Hindlimb muscle (tissue), 1 donor: ENCODE measurements at places on chromosomes 4 and X.

GRCh38 chr4:156280686-156281085, 327.0 kb upstream of the CTSO start:
- peak; percentile 29 for DNase-seq

DNA sequence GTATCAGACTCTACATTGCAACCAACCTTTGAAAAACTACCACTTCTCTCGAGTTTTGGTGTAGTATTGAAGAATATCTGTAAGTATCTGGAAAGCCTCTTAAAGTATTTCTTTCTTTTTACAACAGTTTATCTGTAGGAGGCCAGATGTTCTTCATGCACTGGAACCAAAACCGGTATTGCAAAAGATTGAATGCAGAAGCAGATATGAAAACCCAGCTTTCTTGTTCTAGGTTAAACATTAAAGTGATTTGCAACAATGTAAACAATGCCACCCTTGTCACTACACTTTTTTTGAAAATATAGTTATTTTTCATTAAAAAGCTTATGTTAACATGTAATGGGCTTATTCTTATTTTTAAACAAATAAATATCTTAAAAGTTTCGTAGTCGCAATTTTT, 27.2 kb downstream of the PLS3 start:
- DNase-seq, result no peak

- no peak for DNase-seq
These were observed 54.6 kb downstream of the CPZ start for GRCh38 chr4:8647094-8647570.

DNA sequence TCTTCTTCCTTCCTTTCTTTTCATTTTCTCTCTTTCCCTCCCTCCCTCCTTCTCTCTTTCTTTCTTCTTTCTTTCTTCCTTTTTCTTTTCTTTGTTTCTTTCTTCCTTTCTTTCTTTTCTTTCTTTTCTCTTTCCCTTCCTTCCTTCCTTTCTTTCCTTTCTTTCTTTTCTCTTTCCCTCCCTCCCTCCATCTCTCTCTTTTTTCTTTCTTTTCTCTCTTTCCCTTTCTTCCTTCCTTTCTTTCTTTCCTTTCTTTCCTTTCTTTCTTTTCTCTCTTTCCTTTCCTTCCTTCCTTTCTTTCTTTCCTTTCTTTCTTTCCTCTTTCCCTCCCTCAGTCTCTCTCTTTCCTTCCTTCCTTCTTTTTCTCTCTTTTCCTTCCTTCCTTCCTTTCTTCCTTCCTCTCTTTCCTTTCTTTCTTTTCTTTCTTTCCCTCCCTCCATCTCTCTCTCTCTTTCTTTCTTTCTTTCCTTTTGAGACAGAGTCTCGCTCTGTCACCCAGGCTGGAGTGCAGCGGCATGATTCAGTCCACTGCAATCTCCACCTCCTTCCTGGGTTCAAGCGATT, 44.4 kb downstream of the CRLF2 start:
- no peak for DNase-seq

- DNase-seq, result no peak
These were observed 188.8 kb upstream of the VEGFC start for GRCh38 chr4:176981551-176981950.

- DNase-seq, result no peak
These were observed 51.6 kb downstream of the NFKB1 start for GRCh38 chr4:102552781-102553180.

- no peak for DNase-seq
These were observed 78.0 kb downstream of the PHOX2B start for GRCh38 chr4:41670530-41670929.

DNA sequence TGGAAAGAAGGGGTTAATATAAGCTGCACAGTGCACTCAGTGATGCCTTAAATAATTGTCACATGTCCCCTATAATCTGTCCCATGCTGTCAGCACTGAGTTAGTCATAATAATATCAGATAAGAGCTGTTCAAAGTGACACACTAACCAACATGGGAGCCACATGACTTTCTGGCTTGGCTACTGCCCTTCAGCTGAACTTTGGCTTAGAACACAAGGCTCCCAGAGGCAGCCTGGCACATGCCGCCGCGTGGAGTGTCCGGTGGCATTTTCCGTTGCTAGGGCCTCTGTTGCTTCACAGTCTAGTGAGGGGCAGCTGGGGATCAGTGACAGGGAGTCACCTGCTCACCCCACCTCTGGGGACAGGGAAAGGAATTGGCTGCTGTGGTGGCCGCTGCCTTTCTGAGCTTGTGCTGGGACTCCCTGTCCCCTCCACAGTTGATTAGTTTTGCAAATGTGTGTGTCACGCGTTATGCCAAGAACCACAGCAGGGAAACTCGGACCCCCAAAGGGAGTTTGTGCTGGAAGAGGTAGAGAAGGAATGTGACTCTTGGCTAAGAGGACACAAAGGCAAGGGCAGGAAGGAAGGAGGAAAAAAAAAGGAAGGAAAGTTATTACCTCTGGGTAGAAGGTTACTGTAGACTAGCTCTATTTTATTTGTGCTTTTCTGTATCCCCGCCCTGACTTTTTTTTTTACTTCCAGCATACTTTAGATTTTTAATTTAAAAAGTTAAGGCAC, 41.1 kb upstream of the PPARGC1A start:
- DNase-seq, result peak; percentile 43

- DNase-seq, result no peak
These were observed 143.7 kb downstream of the NEXMIF start for GRCh38 chrX:74781507-74782034.

DNA sequence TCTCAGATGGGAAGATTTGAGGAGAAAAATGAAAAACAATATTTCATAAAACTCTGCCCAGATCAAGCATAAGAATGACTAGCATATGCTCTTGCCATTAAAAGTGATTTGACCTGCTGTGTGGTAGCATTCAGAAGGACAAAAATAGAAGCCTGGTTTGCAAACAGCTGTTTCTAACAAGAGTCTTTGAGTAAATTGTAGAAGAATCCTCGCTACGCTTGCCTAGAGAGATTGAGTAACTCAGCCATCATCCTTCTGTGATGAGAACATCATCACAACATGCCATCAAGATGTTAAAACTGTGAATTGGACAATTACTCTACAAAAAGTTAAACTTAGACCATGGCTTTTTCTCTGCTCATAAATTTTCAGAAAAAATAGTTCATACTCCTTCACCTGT, 168.9 kb upstream of the PUDP start:
- no peak for DNase-seq

DNA sequence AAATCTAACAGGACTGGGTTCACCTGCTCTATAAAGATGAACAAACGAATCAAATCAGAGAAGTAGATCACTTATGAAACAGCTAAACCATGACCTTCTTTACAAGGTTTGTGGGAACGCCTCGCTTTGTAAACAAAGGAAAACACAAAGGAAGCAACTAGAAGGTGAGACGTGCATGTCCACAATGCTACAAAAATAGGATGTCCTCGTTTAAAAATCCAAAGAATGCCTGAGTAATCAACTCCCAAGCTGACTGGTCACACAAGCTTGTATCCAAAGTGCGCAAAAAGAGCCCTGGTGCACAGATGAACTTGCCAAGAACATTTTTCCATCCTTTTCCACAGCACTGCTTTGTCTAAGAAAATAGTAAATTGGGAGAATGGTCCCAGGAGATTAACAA, 6.3 kb upstream of the SH3KBP1 start:
- DNase-seq, result no peak

DNA sequence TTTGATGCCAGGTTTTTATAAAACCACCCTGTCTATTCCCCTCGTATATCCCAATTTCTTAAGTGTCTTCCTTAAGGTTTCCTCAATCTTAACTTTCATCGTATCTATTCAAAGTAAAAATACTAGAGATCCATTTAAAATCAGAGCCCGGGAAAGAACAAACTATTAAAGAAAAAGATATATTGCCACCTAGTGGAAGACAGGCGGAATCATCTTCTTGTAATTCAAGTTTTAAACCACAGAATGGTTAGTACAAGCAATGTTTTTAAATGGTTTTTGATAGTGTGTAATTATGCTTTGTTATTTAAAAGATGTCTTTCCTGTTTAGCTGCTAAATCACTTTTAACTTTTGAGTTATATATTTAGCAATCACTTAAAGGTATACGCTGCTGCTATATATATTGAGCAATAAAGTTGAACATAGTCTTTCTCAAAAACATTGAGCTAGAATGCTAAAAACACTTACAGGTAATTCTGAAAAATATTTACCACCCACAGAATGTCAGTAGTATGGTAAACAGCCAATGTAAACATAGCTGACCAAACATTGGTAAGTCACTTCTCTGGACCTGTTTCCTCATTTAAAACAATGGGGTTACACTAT, 18.2 kb downstream of the PRDM8 start:
- DNase-seq, result no peak

GRCh38 chrX:7953446-7953845, 26.2 kb upstream of the PNPLA4 start:
- DNase-seq, result no peak

DNA sequence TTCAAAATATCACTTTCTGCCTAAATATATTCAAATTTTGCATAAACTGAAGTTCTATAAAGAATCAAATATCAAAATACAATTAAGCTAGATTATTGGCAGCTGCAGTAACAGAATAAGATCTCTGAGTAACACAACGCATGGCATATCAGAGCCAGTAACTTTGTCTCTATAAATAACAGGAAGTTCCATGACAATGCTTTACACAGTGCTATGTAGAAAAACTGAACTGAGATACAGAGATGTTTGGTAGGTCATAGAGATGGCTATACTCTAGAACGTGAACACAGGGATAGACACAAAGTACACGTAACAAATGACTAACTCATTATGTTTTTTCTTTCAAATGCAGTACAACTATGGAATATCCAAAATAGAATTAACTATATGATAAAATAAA, 18.2 kb downstream of the UBE2D3 start:
- no peak for DNase-seq

DNA sequence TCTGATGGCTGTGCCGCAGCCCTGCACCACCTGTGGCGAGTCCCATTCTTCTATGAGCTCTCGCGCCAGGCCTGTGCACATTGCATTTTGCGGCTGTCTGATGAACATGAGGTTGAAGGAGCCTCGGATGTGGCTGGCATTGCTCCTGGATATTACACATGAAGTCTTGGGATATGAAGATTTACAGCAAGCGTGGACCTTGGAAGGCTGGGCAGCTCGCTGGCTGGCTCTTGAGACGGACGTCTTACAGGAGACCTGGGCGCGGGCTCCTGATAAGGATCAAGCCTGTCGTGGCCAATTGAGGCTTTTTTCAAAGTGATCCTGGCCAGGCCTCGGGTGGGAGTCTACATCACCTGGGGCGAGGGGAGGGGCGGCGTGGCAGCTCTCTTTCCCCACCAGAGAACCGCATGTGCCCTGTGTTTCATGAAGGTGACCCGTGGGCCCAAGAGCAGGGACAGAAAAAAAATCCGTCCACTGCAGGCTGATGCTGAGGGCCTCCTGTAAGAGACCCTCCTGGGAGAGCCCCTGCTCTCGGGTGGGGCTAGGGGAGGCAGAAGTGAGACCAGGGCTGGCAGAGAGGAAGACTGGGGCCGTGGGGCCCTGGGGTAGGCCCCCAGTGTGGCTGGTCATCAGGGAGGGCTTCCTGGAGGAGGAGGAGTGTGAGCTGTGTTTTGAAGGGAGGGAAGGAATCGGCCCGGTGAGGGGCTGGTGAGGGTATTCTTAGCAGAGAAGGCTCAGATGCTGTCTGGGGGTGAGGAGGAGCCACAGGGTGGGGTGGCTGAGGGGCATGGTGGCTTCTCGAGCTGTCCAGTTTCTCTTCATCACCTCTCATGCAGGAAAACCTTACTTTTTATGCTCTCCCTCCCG, 23.6 kb downstream of the CPZ start:
- no peak for DNase-seq

- DNase-seq, result no peak
These were observed 736 bp downstream of the IDS start for GRCh38 chrX:149504226-149504914.

- no peak for DNase-seq
These were observed 65.8 kb downstream of the GPR101 start for GRCh38 chrX:136967966-136968365.

DNA sequence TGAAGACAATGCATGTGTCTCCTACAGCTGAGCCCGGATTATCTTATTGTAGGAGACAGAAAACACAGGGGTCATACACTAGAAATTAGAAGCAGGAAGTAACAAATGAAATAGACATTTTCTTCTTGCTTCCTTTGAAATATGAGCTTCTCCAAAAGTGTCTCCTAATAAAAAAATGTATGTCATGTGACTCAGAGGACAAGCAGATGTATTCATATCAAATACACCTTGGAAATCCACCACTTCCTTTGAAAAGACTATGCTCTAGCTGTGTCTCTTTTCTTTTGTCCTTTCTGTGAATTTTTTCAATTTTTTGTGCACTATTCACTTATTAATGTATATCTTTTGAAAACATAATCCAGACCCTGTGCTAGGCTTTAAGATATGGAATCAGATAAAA, 1906.2 kb downstream of the C4orf33 start:
- no peak for DNase-seq

GRCh38 chr4:24470666-24471485, 113.5 kb downstream of the DHX15 start:
- DNase-seq, result peak; percentile 59

DNA sequence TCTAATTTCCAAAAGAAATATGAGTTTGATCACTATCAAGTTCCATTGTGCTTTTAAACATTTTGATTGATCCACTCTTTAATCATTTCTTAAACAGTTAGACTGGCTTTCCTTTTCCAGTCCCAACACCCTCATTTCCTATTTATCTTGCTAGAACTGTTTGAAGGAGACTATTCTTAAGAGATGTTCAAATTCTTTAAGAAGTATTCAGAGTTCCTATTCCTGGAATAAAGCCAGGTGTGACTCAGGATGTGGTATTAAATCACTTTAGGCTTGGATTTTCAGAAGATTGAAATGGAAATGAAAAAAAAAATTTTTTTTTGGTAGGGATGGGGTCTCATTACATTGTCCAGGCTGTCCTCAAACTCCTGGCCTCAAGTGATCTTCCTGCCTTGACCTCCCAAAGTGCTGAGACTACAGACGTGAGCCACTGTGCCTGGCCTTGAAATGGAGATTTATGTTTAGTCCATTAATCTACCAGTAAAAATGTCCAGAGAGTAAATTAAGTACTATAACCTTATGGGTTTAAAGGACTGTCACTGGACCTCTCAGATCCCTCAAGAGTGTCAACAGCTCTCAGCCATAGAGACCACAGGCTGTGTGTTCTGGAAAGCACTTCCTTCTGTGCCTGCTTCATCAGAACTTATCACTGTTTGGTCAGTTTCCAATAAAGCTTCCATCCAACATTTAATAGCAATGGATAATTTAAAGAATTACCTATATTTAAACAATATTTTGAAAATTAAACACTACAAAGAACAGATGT, 90.7 kb downstream of the CDS1 start:
- no peak for DNase-seq

DNA sequence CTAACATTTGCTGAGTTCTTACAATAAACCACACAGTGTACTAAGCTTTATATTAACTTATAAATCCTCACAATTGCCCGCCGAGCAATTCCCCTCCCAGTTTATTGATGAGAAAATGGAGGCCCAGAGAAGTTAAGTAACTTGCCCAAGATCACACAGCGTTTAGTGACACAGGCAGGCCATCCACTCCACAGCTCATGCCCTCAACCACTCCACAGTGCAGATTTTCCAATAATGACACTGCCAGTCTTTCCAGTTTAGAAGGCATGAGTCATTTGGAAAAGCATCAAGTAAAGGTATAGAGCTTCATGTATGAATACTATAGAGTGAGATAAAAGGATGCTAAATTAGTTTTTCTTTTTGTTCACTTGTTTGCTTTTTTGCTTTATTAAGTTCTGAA, 208.5 kb downstream of the CAMK2D start:
- no peak for DNase-seq

GRCh38 chr4:154489558-154490233, 1.9 kb downstream of the DCHS2 start:
- no peak for DNase-seq
